ENCODE measurements at places on chromosomes 4 and X.
A peak's percentile ranks its signal among the peaks of the same experiment; 100 is the strongest.

DNA sequence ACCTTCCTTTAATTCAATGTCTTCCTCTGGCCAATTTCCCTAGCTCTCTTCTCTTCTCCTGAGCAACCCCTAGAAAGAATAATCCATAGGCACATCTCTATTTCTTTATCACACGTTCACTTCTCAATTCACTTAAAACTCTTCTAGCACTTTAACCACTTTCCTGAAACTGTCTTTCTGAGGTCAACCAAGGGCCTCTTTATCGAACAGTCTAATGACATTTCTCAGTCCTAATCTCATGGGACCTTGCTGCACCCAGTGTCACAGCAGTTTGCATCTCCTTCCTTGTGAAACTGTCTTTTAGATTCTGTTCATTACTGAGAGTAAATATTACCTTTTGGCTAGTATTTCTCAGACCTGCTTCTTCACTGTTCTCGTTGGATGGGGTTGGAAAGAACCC, 285.3 kb upstream of the RASGEF1B start:
- no peak for DNase-seq

- DNase-seq, result no peak
Observed at GRCh38 chrX:11666952-11667685, 1.4 kb upstream of the ARHGAP6 start.

DNA sequence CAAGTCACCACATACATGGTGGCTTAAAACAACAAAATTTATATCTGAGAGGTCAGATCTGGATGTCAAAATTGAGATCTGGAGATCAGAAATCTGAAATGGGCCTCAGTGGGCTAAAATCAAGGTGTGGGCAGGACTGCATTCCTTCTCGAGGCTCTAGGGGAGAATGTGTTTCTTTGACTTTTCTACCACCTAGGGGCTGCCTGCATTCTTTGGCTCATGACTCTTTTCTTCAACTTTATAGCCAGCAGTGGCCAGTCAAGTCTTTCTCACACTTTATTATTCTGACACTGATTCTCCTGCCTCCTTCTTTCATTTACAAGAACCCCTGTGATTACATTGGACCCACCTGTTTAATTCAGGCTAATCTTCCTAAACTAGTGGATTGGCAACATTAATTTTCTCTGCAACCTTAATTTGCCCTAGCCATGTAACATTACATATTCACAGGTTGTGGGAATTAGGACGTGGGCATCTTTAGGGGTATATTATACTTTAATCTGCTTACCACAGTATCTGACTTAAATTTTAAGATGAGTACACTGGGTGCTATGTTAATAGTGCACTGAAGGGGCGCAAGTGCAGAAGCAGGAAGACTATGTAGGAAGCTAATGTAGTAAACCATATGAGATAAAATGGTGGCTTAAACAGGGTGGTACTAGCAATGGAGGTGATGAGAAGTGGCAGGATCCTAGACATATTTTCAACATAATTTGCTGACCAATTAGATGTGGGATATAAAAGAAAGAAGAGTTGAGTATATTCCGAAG, 188.0 kb downstream of the SLC4A4 start:
- no peak for DNase-seq

- no peak for DNase-seq
Observed at GRCh38 chrX:64842492-64842891, 133.8 kb downstream of the ZC4H2 start.

DNA sequence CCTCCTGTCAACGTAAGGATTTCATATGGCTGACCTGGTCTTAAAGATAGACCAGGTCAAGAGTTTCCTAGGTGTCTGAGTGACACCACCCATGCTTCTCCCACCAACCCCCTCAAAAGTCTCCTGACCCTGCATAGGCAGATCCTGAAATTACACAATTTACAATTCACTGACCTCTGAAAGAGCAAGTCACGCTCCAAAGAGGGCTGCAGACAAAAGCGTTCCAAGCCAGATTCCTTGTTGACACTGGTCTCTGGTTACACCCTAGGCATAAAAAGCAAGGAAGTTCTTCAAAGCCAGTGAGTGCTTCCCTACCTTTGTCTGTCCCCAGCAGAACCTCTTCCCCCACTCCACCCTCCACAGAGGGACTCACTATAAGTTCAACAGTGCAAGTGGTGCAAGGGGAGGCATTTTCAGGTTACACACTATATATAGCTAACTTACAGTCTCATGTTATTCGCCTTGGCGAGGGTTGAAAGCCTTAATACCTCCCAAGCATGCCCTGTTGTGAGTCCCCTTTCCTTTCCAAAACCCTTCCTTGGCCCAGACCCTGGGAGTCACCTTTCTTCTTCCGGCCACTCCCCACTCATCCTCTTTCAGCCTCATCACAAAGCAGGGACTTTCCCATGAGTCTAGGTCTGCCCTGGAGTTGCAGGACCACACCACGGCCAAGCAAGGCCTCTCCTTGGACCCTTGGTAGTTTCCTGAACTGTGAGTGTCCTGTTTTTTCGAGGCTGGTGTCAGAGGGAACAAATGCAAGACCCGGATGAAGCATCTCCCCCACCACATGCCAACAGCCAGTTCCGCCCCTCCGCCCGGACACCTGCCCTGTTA, 58.0 kb upstream of the KLF3 start:
- DNase-seq, result peak; percentile 37

GRCh38 chr4:42136371-42136770, 16.1 kb downstream of the BEND4 start:
- no peak for DNase-seq

DNA sequence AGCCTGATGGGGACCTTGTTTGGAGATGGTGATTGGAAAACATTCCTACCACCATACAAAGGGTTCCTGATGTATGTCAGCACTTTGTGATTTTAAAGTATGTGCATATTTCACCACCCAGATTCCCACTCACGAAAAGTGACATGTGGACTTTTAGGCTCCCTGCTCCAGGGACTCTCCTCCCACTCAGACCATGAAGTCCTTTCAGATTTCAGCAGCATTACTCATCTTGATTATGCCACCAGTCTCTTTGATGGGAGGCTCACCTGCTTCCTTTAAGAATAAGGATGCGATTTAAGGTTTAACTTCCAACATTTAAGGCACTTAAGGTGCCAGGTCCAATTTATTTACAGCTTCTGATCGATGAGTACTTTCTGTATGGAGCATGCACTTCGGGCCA, 204.4 kb downstream of the PPARGC1A start:
- no peak for DNase-seq

DNA sequence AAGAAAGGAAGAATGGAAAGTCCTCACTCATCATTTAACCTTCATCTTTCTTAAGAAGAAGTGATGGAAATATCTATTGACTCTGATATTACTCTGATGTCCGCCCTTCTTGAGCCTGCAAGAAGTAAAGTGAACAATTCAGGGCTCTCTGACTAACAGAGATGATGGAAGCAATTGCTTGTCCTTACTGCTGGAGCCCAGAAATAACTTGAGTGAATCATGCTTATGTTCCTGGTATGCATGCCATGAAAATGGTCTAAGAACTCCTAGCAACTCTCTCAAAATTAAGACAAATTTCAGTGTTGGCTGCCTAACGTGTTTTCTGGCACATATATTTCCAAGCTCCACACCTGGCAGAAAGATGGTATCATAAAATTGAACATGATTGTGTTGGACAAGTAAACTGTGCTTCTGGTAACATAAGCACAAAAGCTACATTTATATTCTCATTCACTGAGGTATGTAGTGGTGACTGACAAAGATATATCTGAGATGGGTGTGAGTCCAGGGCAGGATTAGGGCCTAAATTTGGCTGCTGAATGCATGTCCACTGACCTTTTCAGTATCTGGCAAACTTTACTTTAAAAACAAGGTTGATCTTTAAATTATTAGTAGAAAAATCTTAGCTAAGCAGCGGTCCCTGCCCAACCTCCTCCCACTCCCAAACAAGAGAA, 109.2 kb upstream of the OTUD4 start:
- no peak for DNase-seq

DNA sequence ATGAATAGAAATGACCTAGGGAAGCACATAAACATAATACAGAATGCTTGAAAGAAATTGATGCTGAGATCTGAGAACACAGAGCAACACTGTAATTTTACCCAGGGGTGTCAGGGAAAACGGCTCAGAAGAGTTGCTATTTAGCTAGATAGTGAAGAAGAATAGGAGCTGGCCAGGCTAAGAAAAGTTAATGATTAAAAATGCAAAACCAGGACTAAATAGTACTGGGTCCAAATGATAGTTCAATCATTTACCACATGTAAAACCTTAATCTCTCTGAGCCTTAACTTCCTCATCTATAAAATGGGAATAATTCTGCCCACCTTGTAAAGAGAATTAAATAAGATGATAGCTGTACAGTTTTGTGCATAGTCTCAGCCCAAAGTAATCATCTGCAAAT, 97.1 kb downstream of the PARM1 start:
- no peak for DNase-seq

DNA sequence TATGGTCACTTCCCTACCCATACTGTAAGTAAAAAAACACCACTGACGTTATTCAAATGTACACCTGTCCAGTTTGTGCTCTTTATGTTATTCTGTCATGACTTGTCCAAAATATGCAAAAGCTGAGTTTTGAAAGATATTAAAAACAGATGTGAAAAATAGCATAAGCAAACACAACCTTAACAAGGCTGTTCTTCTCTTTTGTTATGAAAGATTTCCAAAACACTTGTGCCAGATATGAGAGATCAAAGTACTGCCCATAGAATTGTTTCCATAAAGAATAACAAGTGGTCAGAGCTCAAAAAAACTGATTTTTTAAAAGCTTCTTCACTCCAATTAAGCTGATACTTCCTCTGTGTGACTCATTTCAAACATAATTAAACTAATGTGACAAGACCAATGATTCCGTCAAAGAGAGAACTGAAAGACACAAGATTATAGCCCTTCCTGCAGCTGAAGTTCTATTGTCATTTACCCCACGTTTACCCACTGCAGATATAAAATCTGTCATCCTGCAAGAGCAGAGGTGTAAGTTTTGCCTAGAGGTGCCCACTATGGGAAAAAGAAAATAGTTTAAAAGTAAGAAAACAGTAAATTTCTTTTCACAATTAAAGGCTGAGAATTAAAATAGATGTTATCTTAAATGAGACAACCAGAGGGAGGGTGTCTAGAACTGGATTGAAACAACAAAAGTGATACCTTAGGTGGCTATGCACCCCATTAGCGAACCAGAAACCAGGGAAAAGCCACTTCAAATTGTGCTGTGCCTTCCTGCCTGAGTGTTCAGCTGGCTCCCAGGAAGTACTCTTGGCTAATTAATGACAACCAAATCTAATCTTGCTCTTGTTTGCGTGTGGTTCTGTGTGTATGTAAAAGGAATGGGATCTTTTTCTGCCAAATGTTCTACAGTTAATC, 30.1 kb downstream of the RASSF6 start:
- peak; percentile 22 for DNase-seq
